ENCODE measurements at places on chromosomes 6 and 20.
A peak's percentile ranks its signal among the peaks of the same experiment; 100 is the strongest.

DNA sequence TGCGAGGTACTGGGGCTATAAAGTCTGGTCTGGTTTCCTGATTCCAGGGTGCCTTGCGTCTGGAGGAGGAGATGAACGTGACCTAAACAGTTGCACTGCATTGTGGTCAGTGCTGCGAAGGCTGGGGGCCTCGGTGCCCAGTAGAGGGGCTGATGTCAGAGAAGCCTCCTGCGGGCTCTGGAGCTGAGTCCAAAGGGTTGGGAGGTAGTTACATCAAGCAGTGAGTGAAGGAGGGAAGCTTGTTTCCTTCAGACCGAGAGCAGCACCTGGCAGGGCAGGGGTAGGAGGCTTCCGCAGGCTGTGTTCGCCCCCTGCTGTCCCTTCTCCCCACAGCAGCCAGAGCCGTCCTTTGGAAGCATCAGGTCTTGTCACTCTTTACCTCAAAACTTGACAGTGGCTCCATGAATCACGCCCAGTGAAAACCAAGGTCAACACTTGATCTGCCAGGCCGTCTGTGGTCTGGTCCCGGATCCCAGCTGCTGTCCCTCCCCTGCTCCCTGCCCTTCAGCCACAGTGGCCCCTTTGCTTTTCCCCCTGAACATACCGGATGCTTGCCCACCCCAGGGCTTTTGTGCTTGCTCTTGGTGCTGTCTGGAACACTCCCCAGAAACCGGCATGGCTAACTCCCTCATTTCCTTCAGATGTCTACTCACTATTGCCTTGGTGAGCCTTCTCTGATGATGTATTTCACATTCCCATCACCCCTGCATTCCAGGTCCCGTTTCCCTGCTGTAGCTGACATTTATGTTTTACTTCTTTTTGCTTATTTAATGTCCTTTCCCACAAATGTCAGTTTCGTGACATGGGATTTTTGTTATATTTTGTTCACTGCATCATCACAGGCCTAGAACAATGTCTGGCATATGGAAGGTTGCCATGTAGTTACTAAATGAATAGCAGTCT lies 7.0 kb downstream of the DYNLRB1 start:
- no peak for DNase-seq

GRCh38 chr6:108914235-108915022 lies 66.2 kb downstream of the ARMC2 start:
- no peak for DNase-seq

GRCh38 chr20:63116412-63117106 lies 99.4 kb downstream of the YTHDF1 start:
- DNase-seq: peak; percentile 33

GRCh38 chr6:129280749-129281148 lies 397.8 kb downstream of the LAMA2 start:
- DNase-seq: no peak

GRCh38 chr20:20493701-20494100 lies 125.8 kb downstream of the INSM1 start:
- no peak for DNase-seq

DNA sequence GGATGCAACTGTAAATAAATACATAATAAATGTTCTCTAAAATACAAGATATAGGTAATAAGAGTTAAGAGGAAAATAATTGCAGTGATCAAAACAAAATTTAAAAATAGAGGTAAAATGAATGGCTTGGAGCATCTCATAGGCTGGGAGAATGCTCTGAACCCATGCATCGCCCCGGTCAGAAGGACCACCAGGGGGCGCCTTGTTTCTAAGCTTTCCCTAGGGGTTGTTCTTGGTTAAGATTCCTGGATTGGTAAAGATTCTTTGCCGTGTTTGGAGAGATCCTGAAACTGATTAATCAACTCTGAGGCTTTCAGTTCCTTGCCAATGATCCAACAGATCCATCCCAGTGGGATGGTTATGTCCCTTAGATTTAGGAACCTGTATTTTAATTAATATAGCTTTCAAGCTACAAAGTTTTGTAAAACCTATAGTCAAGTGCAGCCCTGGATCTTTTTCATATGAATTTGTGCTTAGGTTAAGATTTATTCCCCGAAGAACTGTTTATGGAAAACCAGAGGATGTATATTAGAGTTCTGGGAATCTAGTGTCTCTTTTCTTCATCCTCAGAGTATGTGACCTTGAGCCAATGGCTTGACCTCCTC lies 45.3 kb upstream of the PRELID3B start:
- peak; percentile 89 for DNase-seq

DNA sequence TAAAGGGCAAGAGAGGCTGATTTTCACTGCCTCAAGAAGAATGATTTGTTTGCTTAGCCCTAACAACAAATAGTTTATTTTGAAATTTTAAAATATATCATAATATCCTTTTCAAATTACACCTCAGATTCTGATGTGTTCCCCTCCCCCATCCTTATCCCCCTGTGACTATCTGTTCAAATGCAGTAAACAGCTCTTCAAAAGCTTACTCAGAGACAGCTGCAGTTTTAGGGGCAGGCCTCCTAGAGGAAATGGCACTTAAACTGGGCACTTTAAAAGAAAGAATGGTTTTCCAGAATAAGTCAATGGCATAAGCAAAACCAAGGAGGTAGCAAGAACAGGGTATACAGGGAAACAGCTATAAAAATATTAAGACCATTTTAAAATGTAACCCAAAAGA lies 118.6 kb upstream of the UST start:
- no peak for DNase-seq

DNA sequence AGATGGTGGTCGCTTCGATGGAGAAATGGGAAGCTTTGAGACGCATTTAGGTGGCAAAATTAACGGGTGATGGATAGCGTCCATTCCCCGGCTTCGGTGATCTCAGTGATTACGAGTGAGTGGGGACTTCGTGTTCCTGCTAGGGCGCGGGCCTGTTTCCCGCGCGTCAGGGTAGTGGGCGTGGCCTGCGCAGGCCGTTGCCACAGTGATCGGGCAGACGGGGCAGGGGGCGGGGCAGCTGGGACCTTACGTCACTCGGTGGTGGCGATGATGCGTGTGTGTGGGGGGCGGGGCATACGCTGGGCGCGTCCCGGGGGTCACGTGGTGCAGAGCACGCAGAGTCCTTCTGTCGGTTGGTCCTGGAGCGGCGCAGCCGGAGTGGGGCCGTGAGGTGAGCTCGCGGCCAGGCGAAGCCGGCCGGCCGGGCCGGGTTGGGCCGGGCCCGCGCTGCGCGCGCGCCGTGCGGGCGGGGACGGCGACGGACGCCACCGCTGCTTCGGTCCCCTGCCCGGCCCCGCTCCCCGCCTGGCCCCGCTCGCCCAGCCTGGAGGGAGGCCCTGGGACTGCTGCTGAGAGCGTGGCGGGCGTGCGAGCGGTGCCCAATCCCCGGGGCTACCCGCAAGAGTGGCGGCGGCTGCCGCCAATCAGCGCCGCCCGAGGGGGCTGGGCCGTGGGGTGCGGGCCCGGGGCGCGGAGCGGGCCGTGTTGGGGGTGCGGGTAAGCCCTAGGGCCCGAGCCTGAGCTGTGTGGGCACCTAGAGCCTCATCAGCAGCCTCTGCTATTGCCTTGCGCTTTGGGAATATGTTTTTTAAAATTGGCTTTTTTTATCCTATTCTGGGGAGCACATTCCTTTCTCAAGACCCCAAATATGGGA lies at the start of gene PHF20:
PHF20 (plus strand) TSS at position 327 of the 874 bp plus-strand sequence. CDS start 29,508 bp downstream, outside the sequence.
- peak; percentile 99 for DNase-seq

GRCh38 chr6:75931011-75931680 lies 141.3 kb downstream of the IMPG1 start:
- DNase-seq: peak; percentile 69

- DNase-seq: no peak
These were observed 38.7 kb upstream of the SMIM28 start for GRCh38 chr6:138339024-138339423.

DNA sequence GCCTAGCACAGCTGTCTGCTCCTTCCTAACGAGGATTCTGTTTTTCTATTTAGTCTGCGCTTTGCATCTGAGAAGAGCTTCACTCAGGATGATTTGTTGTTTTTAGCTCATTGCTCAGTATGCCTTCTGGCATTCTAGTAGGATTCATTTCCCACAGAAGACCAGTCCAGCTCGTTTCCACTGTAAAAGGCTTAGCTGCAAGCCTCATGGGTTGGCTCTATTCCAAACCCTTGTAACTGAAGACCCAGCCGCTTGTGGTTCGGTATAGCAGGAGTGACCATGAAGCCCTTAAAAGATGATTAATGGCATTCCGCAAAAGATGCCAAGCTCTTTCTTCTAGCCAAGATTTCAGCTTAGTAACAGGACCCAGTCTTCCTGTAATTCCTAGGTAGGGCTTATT lies 7.2 kb downstream of the ADGRF1 start:
- no peak for DNase-seq

GRCh38 chr20:61449916-61450315 lies 197.9 kb downstream of the CDH4 start:
- DNase-seq: no peak

GRCh38 chr20:46179862-46180261 lies 61.7 kb downstream of the CD40 start:
- no peak for DNase-seq

- DNase-seq: no peak
These were observed 2.3 kb downstream of the FERMT1 start for GRCh38 chr20:6120491-6120988.

- no peak for DNase-seq
These were observed 501.4 kb downstream of the BCKDHB start for GRCh38 chr6:80607811-80608391.

DNA sequence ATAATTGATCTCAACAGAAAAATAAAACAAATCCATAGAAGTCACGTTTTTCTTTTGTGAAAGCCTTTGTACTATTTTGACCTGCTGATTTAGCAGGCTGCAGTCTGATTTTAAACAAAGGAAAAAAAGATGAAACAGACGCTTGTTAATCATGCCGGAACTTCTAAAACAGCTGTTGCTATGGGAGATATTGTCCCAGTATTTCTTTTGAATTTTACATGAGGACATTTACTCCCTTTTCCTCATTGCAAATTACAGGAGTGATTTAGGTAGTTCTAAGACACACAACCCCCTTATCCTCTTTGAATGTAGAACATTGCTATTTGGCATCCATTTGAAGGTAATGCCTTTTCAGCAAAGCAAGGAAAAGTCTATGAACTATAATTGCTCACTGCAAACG lies 416.1 kb downstream of the BCKDHB start:
- no peak for DNase-seq

DNA sequence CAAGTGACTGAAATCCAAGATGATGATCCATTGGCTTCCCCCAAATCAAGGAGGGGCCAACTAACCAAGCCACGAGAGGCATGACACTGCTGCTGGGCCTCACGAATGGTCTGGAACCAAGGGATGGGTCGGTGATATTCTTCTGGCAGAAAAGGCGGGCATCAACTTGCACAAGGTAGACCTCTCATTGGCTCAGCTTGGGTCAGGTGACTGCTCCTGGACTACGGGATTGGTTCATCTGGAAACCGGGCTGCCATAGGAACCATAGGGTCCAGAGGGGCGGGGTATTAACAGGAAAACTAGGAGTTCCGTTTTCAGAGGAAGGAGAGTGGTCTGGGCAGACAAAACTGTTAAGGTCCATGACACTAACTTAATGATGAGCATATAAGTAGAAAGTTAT lies 100.9 kb downstream of the TFAP2C start:
- DNase-seq: no peak

- no peak for DNase-seq
These were observed 9.5 kb downstream of the CNKSR3 start for GRCh38 chr6:154500769-154501577.

- DNase-seq: no peak
These were observed 2.6 kb upstream of the BPI start for GRCh38 chr20:38301309-38301708.

DNA sequence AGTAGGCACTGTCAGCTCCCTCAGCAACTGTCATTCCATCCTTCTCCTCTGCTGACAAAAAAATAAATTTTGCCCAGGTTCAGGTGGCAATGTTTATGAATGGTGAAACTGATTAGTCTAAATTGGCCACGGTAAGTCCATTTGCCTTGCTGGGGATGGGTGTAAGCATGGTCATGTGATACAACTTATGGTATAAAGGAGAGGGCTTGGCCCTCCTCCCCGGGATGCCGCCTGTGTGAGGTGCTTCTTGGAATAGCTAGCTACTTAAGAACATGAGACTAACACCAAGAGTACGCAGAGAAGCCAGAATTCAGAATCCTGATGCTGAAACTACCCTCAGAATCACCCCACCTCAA lies 94.4 kb upstream of the MAP7 start:
- no peak for DNase-seq

DNA sequence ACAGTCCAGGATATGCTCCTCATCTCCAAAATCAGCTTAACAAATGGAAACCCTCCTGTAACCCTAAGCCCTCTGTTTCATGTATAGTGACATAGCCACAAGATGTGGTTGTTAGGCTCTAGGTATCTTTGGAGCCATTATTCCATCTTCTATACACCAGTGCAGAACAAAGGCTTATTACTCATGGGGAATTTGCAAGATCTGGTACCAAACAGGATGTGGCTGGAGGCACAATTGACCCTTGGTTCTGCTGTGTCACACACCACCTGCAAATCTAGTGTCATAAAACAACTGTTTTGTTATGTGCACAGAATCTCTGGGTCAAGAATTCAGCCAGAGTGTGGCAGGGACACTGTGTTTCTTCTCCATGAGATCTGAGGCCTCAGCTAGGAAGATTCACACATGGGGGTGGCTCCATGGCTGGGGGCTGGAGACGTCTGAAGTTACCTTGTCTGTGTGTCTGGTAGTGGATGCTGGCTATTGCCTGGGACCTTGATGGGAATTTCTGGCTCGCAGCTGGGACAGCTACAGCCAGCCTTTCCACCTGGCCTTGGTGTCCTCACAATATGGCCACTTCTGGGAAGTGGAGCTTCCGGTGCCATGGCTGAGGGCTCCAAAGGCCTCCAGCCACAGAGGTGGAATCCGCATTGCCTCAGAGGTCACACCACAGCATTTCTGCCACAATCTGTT lies 369.9 kb downstream of the CDH26 start:
- DNase-seq: no peak

DNA sequence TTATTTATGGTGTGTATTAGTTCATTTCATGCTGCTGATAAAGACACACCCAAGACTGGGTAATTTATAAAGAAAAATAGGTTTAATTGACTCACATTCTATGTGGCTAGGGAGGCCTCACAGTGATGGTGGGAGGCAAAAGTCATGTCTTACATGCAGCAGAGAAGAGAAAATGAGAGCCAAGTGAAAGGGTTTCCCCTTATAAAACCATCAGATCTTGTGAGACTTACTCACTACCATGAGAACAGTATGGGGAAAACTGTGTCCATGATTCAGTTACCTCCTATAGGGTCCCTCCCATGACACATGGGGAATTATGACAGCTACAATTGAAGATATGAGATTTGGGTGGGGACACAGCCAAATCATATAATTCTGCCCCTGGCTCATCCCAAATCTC lies 150.0 kb upstream of the AHI1 start:
- no peak for DNase-seq

DNA sequence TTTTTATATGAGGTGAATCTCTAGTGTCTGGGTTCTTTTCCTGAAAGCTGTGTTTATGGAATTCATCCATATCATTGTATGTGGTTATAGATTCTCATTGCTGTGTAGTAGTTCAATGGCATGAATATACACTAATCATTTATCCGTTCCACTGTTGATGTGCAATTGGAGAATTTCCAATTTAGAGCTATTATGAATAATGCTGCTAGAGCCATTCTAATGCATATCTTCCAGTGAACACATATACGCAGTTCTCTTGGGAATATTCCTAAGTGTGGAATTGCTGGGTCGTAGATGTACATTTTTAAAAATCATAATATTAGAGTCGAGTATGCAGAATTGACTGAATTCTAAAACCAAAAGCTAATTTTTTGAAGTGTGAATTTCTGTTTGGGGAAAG lies 327.5 kb upstream of the JAG1 start:
- DNase-seq: no peak

All from Right ventricle myocardium inferior (tissue), 1 donor.